SJSA1 (cell line): ENCODE measurements at places on chromosomes 1 and 21.

DNA sequence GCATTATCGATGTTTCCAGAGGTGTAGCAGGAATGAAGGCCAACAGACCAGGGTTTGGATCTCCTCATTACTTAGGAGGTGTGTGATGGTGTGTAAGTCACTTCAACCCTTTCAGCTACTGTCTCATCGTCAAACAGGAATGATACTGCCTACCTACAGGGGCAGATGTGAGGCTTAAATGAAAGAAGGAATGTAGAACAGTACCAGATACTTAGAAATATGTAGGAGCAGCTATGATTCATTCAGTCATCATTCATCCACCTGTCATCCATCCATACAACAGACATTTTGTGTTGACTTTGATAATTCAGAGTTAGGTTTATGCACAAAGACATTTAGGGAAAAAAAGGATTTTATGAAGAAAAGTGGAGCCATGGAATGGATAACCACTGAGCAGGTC is 486.9 kb upstream of the DAB1 start:
- DNase-seq, result no peak

DNA sequence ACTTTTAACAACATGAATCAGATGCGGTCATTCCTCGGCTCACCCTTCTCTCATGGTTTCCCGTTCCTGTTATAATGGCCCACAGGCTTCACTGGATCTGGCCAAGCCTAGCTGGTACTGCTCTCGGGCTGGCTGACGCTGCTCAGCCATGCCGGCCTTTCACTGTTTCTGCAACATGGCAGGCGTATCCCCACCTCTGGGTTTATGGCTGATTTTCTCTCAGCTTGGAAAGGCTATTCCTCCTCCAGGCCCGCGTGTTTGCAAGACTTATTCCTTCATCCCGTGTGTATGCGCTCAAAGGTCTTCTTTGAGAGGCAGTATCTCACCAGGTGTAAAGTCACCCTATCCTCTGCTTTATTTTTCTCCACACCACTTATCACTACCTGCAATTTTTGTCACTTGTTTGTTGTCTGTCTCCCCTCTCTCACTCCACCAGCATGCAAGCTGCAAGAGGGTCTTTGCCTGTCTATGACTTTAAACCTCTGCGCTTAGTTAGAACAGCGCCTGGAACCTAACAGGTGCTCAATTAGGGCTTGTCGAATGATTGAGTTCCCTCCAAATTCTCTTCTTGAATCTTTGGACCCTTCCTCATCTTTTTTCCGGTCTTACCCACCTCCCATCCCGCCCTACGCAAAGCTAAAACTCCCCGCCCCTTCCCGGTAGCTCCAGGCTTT is 491 bp upstream of the RAP1A start:
- DNase-seq, result no peak

GRCh38 chr1:47180603-47181094 is 9.2 kb downstream of the PDZK1IP1 start:
- no peak for DNase-seq

- DNase-seq, result no peak
Measured at GRCh38 chr21:44539991-44540666, at the start of gene KRTAP10-1. Gene KRTAP10-1 (minus strand): TSS chr21:44540195. CDS start chr21:44540150, 45 bp downstream.

DNA sequence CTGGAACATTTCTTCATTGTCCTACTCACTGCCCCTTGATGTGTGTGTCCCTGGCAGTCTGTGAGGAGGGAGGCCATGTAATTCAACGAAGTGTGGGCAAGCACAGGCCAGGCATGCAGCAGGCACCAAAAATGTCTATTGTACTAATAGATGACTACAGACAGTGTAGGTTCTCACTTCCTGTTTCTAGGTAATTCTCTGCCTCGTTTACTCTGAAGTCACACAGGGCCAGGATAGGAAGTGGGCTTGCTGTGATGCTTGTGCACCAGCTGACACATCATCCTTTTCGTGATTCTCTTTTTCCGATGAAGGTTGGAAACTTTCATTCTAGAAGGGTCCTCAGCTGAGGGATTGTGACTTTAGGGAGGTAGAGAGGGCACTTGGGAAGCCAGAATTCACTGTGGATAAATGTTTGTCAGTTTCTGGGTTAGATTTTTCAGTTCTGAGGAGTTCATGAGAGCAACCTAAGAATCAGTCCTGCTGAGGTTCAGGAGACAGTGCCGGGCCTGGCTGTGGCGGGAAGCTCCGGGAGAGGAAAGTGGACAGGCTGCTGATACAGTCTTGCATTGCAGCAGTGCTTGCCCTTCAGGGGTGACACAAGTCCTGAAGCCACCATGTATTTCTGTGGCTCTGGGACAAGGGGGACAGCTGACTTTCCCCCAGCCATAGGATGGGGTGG is 4.3 kb upstream of the CSF1 start:
- no peak for DNase-seq

GRCh38 chr1:233379869-233380438 is 52.4 kb downstream of the MAP3K21 start:
- DNase-seq, result no peak

DNA sequence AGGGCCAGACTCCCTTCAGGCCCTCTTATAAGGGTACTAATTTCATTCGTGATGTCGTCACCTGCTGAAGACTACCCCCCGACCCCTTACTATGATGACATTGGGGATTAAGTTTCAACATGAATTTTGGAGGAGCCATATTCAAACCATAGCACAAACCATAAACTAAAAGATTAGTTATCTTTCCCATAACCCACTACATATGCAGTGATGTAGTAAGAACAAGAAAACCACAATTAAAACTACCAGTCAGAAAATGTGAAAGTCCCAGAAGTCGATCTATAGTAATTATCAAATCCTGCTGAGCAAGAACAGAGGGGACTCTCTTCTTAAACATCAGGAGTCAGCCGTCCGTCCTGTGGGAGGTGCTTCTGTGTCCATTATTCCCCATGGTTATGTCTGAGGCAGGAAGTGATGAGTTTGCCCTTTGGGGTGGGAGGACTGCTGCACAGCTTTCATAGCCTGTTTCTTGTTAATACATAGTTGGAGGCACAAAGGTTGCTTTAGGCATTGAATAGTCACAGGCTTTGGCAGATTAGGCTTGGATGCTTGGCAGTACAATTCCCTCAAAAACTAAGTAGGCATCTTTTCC is 35.9 kb upstream of the PTGFRN start:
- DNase-seq, result no peak

- no peak for DNase-seq
Measured at GRCh38 chr1:31888291-31888690, 49.9 kb downstream of the PTP4A2 start.

GRCh38 chr1:187032982-187033692 is 204.4 kb downstream of the PLA2G4A start:
- DNase-seq, result no peak

GRCh38 chr1:235015291-235015985 is 113.2 kb downstream of the TOMM20 start:
- no peak for DNase-seq

GRCh38 chr1:5644281-5645134 is 347.7 kb downstream of the NPHP4 start:
- DNase-seq, result no peak

- no peak for DNase-seq
Measured at GRCh38 chr1:150596976-150597375, 17.6 kb upstream of the MCL1 start.

DNA sequence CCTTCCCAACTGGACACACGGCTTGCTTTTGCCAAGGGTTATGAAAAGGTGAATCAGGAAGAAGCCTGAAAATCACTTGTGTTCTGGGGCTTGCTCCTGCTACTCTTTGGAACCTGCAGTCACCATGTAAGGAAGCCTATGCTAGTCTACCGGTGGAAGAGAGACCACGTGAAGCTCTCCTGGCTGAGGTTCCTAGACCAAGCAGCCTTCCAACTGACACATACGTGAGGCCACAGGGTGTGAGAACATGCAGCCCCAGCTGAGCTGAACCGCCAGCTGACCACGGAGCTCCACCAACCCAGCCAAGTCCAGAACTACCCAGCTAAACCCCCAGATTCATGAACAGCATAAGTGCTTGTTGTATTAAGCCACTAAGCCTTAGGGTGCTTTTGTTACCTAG is 72.8 kb upstream of the KRTAP19-8 start:
- no peak for DNase-seq

- no peak for DNase-seq
Measured at GRCh38 chr1:177444997-177445746, 274.4 kb downstream of the BRINP2 start.

GRCh38 chr1:8165595-8166360 is 139.7 kb upstream of the ERRFI1 start:
- no peak for DNase-seq

DNA sequence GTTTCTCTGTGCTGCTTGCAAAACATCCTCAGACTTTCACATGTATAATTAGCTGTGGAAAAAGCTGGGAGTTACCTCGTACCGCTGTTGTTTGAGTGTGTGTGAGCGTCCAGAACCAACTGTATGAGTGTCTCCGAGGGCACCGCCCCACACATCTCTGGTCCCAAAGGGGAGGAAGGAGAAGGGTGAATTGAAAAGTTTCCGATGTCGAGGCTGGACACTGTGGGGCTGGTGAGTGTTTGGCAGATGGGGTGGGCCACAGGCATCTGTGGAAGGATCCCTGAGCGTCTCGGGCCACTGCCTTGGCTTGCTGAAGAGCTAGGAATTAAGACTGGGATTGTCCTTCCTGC is 1.2 kb downstream of the ATP2B4 start:
- DNase-seq, result peak; percentile 50

DNA sequence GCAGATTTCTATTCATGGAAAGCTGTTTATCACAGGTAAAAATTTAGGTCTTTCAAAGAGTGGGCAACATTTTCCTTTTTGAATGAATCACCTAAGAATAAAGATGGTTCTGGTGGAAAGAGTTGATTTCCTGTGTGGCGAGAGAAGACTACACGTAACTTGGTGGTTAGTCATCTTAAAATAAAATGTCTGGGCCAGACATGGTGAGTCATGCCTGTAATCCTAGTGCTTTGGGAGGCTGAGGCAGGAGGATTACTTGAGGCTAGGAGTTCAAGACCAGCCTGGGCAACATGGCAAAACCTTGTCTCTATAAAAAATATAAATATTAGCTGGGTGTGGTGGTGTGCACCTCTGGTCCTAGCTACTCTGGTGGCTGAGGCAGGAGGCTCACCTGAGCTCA is 65.7 kb downstream of the DISP1 start:
- peak; percentile 46 for DNase-seq

DNA sequence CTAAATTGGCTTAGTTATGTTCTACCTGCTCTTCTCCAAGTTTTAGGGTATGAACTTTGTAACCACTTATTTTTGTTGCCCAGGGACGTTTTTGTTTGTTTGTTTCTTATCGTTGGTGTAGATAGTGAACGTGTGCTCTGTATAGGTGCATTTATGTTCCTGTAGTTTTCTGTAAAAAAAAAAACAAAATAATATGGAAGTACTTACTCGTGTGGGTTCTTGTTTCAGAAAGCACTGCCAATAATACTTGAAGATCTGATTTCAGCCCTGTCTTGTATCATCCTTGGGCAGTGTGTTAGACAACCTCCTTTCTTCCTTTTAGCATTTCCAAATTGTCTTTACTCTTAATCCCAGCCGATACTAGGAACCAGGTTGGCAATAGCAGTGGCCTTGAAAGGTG is 4.4 kb downstream of the FAM20B start:
- no peak for DNase-seq

DNA sequence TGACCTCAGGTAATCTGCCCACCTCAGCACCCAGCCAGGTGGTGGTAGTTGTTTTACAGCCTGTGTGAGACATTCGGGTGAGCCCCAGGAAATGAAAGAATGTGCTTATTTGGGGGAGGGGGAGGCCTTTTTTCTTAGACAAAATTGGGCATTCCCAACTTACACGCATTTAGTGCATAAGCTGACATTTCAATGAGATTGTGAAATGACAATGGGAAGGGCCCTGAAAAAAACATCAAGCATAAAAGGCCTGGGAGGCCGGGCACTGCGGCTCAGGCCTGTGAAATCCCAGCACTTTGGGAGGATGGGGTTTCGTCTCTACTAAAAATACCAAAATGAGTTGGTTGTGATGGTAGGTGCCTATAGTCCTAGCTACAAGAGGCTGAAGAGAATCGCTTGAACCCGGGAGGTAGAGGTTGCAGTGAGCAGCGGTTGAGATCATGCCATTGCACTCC is 5.0 kb downstream of the GAS5 start:
- DNase-seq, result peak; percentile 5

DNA sequence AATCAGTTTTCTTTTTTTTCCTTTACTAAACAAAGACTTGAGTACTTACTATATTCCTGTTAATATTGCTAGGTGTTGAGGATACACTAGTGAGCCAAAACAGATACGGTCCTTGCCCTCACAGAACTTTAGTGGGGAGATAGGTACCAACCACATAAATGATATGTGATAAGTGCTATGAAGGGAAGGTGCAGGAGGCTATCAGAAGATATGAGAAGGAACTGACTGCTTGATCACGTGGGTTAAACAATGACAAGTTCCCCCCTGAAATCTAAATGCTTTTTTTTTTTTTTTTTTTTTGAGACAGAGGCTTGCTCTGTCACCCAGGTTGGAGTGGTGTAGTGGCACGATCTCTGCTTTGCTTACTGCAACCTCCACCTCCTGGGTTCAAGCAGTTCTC is 25.0 kb downstream of the RBM15 start:
- DNase-seq, result no peak

DNA sequence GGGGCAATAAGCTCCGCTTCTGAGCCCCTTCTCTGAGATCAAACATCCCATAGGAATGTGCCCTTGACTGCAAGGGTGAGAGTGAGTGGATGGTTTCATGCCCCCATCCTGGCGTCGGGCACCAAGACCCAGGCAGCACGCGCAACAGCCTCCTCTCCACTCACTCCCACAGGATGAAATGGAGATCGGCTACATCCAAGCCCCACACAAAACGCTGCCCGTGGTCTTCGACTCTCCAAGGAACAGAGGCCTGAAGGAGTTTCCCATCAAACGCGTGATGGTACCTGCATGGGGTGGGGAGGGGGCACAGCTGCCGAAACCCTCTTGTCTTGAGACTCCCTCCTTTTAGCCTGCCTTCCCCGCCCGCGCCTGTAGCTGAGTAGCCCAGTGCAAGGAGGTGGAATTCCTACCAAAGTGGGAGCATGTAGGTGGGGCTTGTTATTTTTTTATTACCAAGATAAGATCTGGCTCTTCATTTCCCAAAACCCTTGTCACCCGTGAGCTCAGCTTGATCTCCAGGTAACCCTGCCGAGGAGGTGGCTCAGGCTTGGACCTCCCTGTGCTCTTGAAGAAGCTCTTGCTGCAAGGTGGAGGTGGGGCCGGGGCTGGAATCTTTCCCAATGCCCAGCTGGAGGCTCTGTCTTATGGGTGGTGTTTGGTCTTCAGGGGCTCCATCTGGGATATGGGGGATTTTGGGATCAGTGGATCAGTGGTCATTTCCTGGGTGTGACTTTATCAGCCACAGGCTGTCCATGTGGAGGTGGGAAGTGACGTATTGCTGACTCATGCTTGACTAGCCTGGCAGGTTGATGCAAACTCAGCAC is 24.0 kb upstream of the PADI6 start:
- DNase-seq, result no peak
